Right forelimb (tissue), 1 donor: ENCODE measurements at places on chromosomes 7 and 10.

- peak; percentile 52 for DNase-seq
Observed at GRCh38 chr10:123135415-123136141, at the start of gene HMX3. Gene HMX3, plus strand, starts transcription at chr10:123135970. Its CDS starts 81 bp downstream, at chr10:123136051.

GRCh38 chr10:96740579-96741281 lies 20.4 kb upstream of the PIK3AP1 start:
- DNase-seq, result no peak

DNA sequence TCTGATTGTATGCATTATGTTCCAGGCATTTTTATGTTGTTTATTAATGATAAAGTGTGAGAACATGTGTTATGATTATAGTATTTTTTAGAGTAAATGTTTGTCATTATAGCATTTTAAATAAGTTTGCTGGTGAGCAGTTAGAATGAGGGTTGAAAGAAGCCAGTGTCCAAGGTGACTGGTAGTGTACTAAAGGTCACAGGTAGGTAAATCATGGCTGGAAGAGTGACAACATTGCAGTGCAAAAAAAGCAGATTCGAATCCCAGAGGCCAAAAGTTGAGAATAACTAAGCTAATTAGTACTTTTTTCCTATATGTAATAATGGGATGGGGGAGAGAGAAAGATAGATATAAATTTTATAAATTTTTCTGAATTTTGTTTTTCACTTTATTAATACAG lies 44.0 kb downstream of the RSBN1L start:
- no peak for DNase-seq

DNA sequence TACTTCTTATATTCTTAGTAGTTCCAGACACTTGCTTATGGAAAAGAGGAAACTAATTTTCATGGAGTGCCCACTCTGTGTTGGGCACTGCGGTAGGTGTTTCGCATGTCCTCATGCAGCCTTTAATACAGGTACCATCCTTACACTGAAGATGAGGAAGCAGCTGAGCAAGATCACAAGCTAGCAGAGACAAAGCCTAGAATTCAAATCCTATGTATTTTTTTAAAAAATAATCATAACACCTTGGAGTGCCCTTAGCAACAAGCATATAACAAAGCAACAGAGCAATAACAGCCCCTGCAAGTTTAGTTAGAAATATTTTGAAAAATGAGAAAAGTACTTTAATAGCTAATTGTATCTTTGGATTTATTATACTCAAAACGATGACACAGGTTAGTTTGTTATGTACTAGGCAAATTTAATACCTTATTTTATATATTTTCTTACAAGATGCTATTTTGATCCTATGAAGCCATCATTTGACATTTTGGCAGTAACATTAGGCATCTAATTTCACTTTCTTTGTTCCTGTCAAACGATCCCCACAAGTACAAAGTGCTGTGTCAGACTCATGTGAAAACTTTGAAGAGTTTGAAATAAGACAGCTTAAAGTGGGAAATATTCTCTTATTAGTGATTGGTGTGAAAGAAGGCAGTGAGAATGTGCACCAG lies 245.8 kb downstream of the CDK14 start:
- DNase-seq, result no peak

DNA sequence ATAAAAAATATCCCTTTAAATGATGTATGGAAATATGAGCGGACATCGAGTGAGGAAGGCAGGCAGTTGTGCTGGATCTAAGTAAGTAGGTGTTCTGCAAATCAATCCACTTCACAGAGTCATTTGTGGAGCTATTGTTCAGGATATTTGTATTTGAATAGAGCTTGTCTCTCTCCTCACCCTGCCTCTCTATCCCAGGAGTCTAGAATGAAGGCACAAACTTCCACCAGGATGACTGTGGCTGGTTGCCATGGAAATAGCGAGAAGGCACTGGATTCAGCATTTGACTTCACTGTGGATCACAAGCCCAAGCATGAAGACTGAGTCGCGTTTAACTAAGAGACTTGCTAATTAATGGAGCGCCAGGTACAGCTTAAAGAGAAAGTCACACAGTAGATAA lies 53.2 kb downstream of the NPY start:
- DNase-seq, result no peak

DNA sequence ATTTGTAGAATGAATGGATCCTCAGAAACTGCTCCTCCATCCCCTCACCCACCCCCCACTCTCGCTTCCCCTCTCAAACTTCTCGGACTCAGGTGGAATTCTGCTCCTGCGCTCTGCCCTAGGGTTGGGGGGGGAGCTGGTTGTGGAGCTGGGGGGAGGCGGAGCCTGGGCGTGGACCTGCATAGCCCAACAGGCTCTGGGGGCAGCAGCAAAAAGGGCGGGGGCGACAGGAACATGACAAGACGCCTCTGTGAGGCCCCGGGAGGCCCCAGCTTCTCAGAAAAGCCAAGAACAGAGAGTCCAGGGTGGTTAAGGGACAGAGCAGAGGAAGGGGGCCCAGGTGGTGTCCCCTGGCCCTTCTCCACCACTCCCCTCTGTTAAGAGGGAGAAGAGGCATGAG lies 3.5 kb downstream of the TSC22D4 start:
- DNase-seq, result no peak

- DNase-seq, result no peak
Observed at GRCh38 chr7:24778543-24779282, 21.4 kb upstream of the GSDME start.

DNA sequence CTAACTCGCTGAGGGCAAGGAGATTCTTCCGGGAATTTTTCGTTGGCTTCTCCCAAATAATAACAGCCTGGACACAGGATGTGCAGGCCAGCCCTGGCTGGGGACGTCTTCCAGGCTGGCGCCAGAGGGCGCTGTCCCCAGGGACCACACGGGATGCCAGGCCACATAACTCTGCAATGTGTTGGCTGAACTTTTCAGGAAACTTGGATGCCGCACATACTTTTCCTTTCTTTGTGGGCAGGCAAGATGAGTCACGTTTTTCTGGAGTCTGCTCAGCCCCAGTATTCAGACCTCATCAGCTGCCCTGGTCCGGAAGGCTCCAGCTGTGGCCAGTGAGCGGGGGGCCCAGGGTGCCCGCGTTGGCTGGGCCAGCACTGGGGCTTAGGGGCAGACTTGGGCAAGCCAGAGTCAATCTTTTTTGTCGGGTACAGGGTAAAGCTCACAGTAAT lies 122.7 kb downstream of the PRKAG2 start:
- DNase-seq, result peak; percentile 84

DNA sequence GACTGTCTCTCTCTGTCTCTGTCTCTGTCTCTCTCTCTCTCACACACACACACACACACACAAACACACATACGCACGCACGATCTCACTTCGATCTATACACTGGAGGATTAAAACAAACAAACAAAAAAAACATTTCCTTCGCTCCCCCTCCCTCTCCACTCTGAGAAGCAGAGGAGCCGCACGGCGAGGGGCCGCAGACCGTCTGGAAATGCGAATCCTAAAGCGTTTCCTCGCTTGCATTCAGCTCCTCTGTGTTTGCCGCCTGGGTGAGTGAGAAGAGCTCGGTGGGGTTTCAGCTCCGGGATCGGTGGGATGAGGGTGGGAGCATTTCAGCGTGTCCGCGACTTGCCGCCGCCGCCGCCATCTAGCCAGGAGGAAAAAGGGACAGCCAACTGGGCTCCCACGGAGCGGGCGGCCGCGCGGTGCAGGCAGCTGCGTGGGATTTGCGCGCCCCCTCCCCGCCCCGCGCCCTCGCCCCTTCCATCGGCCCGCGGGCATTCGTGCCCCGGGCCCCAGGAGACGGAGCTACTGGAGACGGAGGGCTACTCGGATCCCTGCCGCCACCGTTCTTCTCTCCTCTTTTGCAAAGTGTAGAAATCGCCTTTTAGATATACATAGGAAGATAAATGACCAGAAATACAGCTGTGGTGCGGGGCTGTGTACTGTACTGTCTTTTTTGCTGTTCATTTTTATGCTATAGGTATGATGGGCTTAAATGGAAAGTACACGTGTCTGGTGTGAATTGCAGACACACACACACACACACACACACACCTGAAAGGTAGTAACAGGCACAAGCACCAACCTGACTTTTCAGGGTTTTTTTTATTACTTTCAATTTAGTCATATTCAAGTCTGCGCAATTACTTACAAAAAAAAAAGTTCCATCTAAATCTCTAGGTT lies 581 bp downstream of the PTPRZ1 start:
- DNase-seq, result peak; percentile 57

DNA sequence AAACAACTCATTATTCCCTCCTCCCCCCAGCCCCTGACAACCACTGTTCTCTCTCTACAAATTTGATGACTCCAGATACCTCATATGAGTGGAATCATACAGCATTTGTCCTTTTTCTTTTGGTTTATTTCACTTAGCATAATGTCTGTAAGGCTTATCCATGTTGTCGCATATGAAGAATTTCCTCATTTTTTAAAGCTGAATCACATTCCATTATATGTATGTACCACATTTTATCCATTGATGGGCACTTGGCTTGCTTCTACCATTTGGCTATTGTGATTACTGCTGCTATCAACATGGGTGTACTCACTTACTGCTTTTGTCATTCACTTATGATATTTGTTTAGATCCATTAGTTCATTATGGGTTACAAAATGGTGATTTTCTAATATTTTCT lies 112.8 kb downstream of the BUB3 start:
- DNase-seq, result no peak

DNA sequence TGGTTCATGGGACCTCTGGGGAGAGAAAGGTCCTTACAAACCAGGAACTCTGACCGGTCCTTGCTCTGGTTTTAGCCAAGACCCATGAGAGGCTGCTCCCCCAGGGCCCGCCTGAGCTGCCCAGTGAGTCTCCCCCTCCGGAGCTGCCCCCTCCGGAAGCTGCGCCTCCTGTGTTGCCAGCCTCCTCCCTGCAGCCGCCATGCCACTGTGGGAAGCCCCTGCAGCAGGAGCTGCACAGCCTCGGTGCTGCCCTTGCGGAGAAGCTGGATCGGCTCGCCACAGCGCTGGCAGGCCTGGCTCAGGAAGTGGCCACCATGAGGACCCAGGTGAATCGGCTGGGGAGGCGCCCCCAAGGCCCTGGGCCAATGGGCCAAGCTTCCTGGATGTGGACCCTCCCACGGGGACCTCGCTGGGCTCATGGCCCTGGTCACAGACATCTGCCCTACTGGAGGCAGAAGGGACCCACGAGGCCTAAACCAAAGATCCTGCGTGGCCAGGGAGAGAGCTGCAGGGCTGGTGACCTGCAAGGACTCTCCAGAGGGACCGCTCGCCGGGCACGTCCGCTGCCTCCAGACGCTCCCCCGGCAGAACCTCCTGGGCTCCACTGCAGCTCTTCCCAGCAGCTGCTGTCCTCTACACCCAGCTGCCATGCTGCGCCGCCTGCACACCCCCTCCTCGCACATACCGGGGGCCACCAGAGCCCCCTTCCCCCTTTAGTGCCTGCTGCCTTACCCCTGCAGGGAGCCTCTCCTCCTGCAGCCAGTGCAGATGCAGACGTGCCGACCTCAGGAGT lies 40.1 kb downstream of the ZNF467 start:
- DNase-seq, result peak; percentile 37

DNA sequence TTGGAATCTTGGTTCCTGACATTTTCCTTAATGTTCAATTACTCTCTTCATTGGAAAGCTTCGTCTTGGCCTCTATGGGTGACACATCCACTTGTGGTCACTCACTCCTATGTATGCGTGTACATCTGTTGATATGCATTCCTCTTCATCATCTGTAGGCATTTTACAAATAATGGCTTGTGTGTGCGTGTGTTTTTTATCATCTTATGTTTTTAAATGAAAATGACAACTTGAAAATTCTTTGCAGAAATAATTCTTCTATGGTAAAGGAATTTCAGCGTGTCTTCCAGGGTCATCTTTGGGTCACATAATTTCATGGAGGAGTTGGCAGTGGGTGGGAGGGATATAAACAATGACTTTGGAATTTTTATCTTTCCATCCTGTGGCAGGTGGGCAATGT lies 925.1 kb downstream of the LRMDA start:
- no peak for DNase-seq
